ENCODE measurements at places on chromosomes 5 and 9.

DNA sequence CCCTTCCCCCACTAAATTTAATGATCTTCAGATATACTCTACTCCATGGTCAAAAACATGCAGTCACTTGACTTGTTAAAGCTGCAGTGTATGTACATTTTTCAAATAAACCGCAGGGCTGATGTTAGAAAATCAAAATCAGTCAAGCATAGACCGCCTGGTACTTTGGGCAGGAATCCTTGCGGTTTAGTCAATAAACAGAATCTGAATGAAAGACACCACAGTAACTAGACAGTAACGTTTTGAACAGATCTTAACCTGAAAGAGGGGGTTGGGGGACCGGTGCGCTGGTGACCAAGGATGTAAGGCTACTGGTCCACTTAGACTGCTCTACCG lies 188.8 kb downstream of the BNC2 start:
- no peak for DNase-seq

DNA sequence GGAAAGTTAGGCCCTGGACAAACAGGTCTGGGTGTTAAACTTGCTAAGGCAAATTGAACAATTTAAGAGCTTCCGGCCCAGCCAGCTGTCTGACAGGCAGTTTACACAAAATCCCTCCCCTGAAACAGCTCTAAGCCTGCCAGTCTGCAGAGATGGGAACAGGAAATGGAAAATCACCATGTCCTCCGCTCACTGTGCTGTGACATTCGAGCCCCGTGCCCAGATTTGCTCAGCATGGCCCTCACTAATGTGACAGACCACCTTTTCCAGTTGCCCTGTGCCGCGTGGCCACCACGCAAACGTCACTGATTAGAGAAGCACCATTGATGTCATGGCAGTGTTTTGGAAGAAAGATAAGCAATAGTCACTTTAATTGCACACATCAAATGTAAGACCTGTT lies 41.0 kb downstream of the CCNJL start:
- DNase-seq = no peak

DNA sequence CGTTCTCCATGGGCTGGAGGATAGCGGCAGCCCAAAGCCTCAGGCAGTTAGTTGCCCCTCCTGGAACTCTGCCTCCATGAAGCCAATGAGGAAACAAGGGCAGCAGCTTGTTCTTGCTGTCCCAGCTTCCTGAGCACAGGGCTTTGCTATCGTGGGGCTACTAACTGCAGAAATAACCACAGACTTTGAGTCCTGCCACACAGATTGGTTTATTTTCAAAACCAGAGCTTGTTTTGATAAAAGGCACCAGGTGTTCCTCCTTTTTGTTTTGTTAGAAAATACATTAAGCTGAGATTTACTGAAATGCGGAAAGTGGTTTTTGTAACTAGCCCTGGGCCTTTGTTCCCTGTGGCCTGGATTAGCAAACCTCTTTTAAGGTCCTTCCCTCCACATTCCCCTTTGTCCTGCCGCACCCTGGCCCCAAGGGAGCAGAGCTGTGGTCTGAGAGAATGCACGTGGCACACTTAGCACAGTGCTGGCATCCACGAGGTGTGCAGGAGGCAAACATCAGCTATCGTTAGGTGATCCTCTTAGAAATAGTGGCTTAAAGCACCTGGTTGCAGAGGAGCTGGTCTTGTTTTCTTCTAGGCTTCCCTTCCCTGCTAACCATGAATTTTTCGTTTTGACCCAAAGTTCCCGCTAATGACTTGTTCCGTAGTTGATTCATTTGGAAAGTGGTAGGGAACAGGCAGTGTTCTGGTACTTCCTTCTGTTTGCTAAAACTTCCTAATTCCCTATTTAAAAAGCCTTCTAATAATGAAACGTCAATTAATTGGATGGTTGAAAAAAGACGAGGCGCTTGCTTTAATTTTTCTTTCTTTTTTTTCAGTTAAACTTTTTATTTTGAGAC lies 21.5 kb downstream of the MVB12B start:
- DNase-seq = no peak

DNA sequence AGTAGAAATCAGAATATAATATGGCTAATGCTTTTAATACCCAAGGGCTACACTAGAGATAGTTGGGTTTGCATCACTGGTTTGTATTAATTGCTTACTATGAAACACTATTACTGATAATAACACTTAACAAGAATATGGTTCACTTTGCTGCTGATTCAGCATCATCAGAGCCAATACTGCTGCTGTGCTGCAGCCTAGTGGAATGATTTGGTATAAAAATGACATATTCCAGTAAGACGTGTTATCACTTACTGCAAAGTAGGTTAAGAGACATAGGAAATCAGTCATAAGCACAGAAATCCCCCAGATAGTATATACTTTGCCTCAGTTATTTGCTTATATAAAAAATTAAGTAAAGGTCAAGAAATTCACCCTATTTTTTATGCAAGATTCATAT lies 2.8 kb downstream of the CDH10 start:
- DNase-seq = peak; percentile 20

DNA sequence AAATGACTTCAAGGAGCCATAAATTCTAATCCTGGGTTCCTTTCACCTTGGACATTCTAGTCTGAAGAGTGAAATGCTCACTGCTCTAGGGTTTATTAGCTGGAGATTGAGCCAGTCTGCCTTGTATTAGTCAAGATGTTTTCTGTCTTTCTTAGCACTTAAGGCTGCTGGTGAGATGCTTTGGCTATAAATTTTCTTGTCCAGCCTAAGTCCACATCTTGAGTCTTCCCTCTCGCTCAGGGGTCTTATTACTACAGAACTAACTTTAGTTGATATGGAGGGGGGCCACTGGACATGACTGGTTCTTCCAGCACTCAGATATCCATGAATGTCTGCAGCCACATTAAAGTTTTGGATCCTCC lies 316.4 kb downstream of the ARHGAP26 start:
- DNase-seq = no peak

GRCh38 chr5:150428106-150428876 lies 15.6 kb upstream of the CD74 start:
- no peak for DNase-seq

GRCh38 chr5:96636046-96636445 lies 26.1 kb upstream of the CAST start:
- no peak for DNase-seq
